Progenitor cell of endocrine pancreas (in vitro differentiated cells): ENCODE measurements at places on chromosomes 12 and 14. TPM values are rescaled to one million over a fixed set of nuclear protein-coding genes. Genes with fewer than 3 reads are reported as not detected.

- DNase-seq, result peak; percentile 21
Measured at GRCh38 chr12:76158518-76159321, 74.2 kb upstream of the NAP1L1 start.

- no peak for DNase-seq
Measured at GRCh38 chr12:22250762-22251161, 83.7 kb downstream of the ST8SIA1 start.

DNA sequence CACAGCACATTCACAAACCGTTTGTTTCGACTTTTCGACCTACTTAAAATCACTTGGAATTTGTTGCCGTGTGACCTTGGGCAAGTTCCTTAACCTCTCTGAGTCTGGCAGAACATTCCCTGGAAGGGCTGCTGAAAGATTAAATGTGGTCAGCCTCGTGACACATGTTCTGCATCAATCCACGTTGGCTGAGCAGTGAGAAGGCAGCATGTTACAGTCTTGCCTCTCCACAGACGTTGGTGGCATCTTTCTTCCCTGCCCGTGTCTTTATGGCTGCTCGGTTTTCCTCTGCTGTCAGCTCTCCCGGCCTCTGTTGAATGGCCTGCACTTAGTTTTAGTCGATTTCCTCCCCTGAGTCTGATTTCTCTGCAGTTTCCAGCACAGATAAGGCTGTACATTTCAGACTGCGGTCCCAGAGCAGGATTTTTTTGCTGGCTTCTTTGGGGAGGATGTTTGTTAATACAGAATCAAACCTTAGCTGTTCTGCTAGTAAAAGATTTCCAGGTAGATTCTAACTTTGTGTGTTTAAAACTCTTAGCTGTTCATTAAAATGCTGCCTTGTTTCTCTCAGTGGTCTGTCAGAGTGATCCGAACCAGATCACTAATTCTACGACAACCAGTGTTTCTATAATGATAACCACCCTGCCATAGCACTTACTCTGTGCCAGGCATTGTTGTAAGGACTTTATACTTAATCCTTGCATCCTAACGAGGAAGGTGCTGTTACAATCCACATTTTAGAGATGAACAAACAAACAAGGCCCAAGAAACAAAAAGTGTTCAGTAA lies 217.1 kb downstream of the CHST11 start:
- no peak for DNase-seq

Gene TMEM132D
- total RNA-seq, result 0.46 and 0.55 TPM in 2 replicates

Gene KLRC2
- not detected in 2 replicates for total RNA-seq

Gene OR6C76
- total RNA-seq, result not detected in 2 replicates
